ENCODE measurements at places on chromosomes 7 and 10.

- DNase-seq = no peak
Measured at GRCh38 chr10:49152663-49153062, 18.8 kb upstream of the FAM170B start.

DNA sequence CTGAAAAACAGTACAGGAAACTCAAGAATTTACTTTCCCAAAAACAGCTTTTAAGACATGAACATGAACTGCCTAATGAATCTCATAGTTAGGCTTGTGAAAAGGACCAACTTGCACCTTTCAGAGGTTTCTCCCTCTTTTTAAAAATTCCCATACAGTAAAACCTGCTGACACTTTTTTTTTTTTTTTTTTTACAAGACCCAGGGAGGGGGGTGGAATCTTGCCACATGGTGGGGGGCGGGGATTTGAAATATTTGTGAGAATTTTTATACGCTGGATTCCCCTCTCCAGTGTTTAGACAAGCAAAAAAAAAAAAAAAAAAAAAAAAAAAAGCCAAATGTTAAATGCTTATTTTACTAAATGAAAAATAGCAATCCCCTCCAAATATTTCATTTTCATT is 57.4 kb downstream of the HIBADH start:
- no peak for DNase-seq

DNA sequence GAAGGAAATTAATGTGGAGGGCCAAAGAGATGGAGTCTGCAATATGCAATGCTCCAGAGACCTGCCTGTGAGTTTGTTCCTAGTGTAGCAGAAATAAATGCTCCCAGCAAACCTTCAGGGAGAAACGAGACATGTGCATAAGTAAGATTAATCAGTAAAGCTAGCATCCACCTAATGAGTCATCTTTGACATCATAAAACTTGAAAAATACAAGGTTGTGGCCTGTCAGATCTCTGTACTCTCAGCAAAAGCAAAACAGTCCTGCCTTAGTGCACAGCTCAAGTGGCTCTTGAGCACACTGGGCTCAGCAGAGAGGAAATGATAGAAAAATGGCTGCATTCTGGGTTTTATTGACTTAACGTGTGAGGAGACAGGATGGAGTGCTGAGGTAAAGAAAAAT is 32.5 kb upstream of the ERCC6 start:
- DNase-seq = peak; percentile 75

GRCh38 chr10:60224066-60224705 is 165.5 kb downstream of the ANK3 start:
- DNase-seq = no peak

DNA sequence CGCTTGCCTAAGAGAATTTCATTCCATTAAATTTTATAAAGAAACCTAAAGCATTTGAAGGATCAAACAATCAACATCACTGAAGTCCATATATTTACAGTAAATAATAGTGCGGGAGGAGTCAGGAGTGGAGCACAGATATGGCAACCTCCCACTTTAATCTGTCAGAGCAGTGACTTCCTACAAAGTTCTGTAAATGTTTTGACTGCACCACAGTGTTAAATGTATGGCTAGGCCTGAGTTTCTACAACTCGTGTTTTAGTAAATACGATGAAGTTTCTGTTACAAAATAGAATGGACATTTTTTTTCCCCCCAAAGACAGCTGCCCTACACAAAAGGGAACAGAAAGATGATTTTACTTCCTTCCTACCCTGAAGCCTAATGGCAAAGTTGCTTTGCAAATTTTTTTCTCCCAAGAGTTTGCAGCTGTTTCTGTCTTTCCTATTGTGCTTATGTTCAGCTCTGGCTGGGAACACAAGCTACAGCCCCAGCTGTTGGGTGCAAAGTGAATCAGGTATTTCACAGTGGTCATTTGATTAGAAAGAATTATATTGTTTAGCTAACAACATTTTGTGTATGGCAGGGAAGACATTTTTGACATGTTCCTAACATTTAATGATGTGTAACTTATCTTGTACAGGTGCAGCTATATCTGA is 62.1 kb downstream of the MET start:
- DNase-seq = no peak

DNA sequence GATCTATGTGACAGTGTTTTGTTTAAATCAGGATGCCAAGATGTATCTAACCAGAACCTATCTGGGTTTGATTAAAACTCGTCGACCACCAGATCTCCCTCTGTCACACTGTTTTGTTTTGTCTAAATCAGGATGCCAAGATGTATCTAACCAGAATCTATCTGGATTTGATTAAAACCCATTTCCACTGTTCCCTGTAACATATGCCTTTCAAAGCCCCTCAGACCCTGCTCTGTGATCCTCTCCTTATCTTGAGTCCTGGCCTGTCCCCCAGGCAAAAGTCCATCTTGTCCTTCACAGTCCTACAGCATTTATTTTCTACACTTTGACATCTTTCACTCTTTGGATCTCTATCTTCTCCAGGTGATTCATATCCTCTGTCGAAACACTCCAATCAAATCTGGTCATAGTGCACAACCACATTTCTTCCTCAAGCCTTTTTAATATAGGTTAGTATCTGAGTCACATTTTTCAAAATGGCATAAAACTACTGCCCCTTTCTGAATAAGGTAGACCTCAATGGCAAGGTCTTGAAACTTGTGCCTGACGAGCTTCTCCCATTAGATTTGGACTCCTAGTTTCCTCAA is 32.5 kb downstream of the ERLIN1 start:
- no peak for DNase-seq

DNA sequence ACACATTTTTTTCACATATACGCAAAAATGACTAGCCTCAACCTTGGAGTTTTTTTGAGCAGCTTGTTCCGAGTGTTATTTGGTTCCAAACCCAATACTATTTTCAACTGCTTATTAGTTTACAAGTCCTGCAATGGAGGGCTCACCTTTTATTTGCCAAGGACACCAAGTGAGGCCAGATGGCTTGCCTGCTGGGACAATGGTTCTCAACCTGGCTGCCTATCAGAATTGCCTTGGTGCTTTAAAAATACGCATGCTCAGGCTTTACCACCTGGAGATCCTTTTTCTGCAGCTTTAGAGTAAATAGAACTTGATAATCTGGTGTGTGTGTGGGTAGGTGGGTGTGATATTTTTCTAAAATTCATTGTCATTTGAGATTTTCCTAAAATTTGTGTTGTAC is 276.8 kb downstream of the MTERF1 start:
- no peak for DNase-seq

DNA sequence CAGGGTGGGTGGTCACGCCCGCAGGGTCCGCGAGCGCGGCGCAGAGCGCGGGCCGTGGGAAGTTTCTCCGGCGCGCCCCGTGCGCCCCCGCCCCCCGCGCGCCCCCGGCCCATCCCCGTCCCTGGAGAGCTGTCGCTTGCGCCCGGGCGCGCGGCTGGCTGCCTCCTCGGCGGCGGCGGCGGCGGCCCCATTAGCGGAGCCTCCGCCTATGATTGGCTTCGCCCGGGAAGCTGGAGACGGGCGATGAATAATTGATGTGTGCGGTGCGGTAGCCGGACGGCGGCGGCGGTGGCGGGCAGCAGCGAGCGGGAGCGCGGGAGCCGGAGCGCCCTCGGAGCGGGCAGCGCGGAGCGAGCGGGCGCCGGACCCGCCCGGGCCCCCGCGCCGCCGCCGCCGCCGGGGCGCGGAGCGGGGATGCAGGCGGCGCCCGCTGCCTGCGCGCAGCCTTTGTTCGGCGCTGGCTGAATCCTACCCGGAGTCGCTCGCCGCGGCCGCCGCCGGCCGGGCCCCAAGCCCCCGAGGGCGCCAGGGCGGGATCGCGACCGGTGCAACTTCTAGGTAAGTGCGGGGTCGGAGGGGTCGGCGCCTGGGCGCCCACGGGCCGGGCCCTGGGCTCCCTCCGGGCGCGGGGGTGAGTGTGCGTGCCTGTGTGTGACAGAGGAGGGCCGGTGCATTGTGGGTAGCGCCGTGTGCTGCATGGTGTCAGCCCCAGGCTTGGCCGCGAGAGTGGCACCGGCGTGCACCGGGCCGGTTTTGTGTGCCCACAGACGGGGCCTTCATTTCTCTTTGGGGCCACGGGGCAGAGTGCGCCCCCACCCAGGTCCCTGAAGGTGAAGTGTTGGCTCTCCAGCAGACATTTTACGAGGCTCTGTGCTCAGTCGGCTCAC is 103.8 kb upstream of the PPIF start:
- DNase-seq = no peak

DNA sequence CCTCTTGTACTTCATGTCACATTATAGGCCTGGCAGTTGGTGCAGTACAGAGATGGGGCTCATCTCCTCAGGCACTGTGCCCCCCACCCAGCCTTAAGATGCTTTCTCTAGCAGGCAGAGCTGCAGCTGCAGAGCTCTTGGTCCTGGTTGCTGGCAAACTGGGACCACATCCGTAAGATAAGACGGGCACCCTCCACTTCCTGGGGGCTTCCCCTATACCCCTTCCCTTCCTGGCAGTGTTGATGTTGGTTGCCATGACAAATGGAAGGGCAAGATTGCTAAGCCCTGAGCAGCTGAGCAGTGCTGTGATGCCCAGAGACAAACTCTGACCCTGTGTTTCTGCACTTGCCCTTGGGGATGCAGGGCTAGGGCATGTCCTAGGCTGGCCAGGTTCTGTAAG is 103.4 kb upstream of the ANLN start:
- DNase-seq = no peak

DNA sequence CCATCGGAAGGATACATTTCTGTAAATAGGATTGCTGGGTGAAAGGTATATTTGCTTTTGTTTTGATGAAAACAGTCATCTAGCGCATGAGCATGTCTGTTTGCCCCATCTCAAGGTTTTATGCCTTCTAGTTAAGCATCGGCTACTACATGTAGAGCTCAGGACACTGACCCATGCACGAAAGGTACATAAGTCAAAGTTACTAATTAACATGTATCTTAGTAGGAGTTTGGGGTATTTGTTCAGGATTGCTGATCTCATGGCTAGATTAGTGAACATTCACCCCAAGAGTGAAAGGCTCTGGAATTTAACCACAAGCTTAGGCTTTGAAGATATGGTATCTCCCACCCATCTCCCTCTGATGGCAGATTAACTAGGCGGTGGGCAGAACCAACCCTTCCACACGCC is 91.5 kb downstream of the RBM20 start:
- no peak for DNase-seq

- peak; percentile 56 for DNase-seq
Measured at GRCh38 chr7:46705386-46706255, 784.5 kb upstream of the IGFBP3 start.

- DNase-seq = no peak
Measured at GRCh38 chr7:157141525-157142060, 2.9 kb downstream of the UBE3C start.

GRCh38 chr7:88317422-88317821 is 10.7 kb upstream of the STEAP4 start:
- no peak for DNase-seq

DNA sequence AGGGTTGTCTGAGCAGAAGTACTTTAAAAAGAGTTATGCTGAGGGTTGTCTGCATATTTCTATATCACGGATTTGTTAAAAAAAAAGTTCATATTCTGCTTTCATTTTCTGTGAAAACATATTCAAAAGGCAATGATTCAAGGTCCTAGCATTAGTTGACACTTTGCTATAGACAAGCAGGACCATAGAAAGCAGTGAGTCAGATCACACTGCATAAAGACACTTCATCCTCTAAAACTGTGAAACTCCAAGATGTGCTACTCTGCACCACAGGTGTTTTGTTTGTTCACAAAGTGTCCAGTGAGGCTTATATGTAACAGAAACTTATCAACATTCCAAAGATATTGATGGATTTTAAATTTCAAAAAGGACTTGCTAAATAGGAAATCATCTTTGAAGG is 47.0 kb downstream of the SPAM1 start:
- no peak for DNase-seq

DNA sequence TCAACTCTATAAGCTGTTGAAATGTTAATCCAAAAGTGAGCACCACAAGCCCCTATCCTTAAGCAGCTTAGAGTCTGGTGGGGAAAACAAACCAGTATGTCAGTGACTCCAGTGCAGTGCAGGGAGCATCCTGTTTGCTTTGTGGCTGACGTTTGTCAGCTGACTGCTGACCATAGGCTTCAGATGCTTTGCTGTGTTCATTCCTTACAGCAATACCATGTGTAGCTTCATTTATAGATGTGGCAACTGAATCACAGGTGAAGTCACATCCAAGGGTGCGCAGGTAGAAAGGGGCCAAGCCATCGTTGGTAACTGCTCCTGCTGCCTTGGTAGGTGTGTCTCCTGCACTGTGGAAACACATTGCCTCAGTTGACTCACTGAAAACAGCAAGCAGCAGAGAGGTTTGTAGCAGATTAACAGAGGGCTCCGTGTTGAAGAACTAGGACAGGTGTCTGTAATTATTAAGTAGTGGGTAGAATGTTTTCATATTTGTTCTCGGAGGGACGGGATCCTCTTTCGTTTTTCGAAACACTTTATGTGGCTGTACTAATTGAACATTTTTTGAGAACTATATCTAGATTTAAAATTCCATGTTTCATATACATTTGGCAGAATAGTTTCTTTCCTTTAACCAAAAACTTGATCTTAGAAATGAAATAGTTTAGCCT is 2.0 kb downstream of the INSIG1 start:
- no peak for DNase-seq

GRCh38 chr7:25386311-25386744 is 158.0 kb upstream of the NPVF start:
- DNase-seq = no peak

- no peak for DNase-seq
Measured at GRCh38 chr7:42217053-42217452, 20.0 kb downstream of the GLI3 start.

- DNase-seq = no peak
Measured at GRCh38 chr7:149721084-149721601, 52.2 kb downstream of the ZNF467 start.

- DNase-seq = peak; percentile 64
Measured at GRCh38 chr7:127751490-127752448, 99.8 kb downstream of the SND1 start.

DNA sequence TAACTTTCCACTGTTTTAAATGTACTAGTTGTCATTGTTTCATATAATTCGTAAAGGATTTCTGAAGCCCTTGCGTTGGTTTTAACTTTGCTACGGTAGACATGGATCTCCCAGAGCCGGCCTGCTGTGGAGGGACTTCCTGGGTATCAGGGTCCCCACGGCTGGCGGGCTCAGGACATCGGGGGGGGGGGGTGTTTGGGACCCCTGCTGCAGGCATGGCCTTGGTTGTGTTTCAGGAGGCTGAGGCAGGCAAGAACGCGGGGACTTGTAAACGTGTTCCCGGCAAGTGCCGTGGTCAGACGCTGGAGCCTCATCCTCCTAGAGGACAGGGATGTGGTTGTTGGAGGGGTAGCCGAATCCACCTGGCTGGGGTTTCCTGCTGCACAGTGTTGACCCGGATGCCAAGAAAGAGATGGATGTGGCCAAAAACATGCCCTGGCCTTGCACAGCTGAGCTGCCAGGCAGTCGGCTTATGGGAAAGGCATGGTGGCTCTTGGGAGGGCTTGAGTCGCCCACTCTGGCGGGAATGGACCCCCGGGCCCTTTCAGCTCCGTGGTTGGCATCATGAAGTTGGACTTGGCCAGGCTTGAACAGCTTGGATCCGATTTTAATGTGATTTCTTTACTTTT is 21.4 kb upstream of the CHST12 start:
- DNase-seq = no peak

DNA sequence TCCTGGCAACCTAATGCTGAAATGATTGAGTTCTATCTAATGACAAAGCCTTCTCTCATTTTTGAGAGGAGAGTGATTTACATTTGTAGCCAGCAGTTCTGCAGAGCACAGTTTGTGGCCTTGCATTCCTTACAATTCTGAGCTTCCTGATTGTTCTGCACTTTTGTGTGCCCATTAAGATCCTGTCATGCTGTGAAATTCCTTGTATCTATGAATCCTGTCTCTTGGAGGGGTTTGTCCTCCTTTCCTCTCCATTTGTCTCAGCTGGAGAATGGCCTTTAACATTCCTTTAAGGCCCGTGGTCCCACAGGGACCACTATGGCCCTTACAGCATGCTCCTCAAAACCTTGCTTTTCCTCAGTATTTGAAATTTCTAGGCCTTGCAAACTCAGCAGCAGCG is 10.4 kb downstream of the KLHL7 start:
- DNase-seq = no peak
